ENCODE measurements at places on chromosomes 7 and 10.

- no peak for DNase-seq
Observed at GRCh38 chr10:7485799-7486198, 75.0 kb upstream of the SFMBT2 start.

DNA sequence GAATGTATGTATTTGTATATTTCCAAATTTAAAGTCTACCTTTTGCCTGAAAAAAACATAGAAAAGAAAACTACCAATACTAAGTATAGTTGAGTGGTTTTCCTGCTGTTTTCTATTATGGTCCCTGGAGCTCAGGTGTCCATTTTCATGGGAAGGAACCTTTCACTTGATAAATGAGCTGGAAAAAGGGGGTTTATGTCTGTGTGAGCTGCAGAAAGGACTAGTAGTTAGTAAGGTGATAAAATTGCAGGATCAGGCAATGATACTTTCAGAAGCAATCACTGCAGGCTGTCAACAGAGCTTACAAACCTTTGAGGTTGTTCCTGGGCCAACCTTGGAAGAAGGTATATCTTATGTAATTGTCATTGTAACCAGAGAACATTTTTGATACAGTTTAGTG lies 48.0 kb downstream of the ST7 start:
- no peak for DNase-seq

GRCh38 chr7:37665352-37666022 lies 18.1 kb upstream of the GPR141 start:
- no peak for DNase-seq

GRCh38 chr7:156095908-156096539 lies 283.8 kb upstream of the SHH start:
- DNase-seq = no peak

GRCh38 chr10:102229810-102230263 lies 3.7 kb downstream of the ELOVL3 start:
- peak; percentile 88 for DNase-seq

- DNase-seq = no peak
Observed at GRCh38 chr10:3773460-3774017, 11.5 kb downstream of the KLF6 start.

- DNase-seq = no peak
Observed at GRCh38 chr10:71995887-71996575, 31.8 kb downstream of the CHST3 start.

DNA sequence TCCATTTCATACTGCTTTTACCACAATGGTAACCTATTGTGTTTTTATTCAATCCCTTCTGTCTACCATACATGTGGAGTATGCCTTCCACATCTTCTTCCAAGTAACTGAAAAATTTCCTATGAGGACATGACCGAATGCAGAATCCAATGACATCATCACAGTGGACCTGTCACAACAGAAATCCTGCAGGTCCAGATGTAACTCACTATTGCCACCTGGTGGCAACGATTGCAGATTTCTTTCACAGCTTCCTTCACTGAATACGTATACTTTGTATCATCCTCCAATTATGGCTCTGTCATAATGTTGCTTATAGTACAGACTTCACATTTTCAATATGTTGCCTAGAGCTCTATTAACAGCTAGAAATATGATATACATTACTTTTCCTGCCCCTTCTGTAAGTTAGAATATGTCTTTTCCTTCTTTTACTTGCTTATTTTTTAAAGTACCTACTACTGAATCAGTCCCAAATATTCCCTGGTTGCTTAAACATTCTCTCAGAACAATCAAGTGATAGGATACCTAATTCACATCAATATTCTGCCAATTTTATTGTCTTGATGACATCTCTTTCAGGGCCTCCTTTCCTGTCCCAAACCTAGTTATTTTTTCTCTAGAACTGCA lies 45.4 kb downstream of the SLC13A1 start:
- DNase-seq = peak; percentile 40

GRCh38 chr7:108167460-108167859 lies 37.3 kb upstream of the LAMB4 start:
- DNase-seq = peak; percentile 26

DNA sequence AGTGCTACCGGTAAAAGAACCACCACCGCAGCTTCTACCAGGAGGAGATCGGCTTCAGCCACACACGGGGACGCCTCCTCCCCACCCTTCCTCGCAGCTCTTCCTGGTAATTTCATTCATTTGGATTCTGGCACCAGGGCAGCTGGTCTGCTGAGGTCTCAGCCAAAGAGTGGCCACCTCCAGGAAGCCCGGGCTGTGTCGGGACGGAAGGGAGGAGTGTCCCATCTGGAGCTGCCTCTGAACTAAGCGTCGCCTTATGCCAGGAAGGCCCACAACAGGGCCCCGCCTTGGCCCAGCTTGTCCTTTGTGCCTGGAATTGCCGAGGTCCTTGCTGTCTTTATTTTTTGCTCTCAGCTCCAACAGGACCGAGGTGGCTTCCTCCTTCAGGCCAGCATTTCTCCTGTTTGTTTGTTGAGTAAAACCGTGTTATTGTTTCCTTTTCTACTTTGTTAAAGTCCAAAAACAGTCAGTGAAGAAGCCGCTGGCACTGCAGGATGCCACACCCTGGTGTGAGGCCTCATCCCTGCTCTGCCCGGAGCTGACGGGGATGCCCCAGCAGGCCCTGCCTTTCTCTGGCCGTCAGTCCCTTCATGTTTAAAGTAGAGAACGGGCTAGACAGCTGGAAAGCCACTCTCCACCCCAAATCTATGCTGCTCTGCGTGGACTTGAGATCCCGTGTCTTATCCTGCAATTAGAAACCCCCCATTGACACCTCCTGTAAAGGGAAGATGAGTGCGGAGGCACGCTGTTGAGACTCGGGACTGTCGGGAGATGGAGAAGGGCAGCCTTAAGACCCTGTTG lies 24.5 kb upstream of the TTYH3 start:
- no peak for DNase-seq

GRCh38 chr10:91924212-91925021 lies 847 bp downstream of the BTAF1 start:
- DNase-seq = no peak

GRCh38 chr10:88791924-88792323 lies 10.6 kb upstream of the LIPM start:
- peak; percentile 44 for DNase-seq

GRCh38 chr7:108226816-108227299 lies 96.7 kb upstream of the LAMB4 start:
- no peak for DNase-seq

GRCh38 chr7:142568435-142569097 lies 180.7 kb upstream of the PRSS1 start:
- peak; percentile 62 for DNase-seq

All from urothelium cell line (cell line).